ENCODE measurements at places on chromosomes 5 and 9.

DNA sequence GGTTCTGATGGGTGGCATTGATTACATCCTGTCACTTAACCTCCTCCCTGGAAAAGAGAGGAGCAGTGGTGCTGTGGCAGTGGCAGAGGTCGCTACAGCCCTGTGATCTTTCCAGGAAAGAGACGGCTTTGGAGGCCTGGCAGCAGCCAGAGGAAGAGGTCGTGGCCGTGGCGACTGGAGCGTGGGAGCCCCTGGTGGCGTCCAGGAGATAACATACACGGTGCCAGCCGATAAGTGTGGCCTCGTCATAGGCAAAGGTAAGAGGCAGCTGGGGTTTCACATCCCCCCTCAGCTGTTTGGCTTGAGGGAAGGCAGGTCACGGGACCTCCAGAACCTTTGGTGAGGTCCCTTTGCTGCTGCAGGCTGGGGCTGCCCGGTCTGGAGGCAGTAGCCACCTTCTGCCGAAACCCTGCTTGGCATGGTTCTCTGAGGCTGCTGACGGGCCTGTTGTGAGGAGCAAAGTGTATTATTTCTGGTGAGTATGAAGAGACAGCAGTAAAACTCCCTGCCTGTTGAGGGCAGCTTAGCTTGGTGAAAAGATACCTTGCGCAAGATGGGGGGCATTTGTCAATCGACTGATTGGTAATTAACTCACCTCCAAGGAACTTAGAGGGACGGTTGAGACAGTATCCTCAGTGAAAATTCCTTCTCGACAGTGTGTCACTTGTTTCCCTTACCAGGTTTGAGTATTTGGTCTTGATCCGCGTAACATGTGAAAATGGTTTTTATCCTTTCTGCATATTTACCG, 38.0 kb upstream of the PRDM12 start:
- no peak overlapping the region for H3K4me3 ChIP-seq
- H3K36me3 ChIP-seq: peaks cover 43% of the 10 kb centered on the region
- H3K4me1 ChIP-seq: no peaks in the 10 kb centered on the region
- no peak for DNase-seq
- no peaks in the 10 kb centered on the region for H3K27me3 ChIP-seq
- no peak overlapping the region for H3K27ac ChIP-seq

GRCh38 chr9:137590123-137590468, 216 bp downstream of the ZMYND19 start:
- peaks cover 22% of the 10 kb centered on the region for H3K36me3 ChIP-seq
- H3K4me1 ChIP-seq: peaks cover 19% of the 10 kb centered on the region
- H3K27me3 ChIP-seq: no peaks in the 10 kb centered on the region
- H3K27ac ChIP-seq: peak overlapping the region; percentile 84
- no peak for DNase-seq
- H3K4me3 ChIP-seq: peak overlapping the region; percentile 71

- no peaks in the 10 kb centered on the region for H3K4me1 ChIP-seq
- H3K27me3 ChIP-seq: no peaks in the 10 kb centered on the region
- H3K36me3 ChIP-seq: no peaks in the 10 kb centered on the region
- no peak for DNase-seq
- no peak overlapping the region for H3K4me3 ChIP-seq
These were observed 25.2 kb downstream of the FXN start for GRCh38 chr9:69060766-69061165.

DNA sequence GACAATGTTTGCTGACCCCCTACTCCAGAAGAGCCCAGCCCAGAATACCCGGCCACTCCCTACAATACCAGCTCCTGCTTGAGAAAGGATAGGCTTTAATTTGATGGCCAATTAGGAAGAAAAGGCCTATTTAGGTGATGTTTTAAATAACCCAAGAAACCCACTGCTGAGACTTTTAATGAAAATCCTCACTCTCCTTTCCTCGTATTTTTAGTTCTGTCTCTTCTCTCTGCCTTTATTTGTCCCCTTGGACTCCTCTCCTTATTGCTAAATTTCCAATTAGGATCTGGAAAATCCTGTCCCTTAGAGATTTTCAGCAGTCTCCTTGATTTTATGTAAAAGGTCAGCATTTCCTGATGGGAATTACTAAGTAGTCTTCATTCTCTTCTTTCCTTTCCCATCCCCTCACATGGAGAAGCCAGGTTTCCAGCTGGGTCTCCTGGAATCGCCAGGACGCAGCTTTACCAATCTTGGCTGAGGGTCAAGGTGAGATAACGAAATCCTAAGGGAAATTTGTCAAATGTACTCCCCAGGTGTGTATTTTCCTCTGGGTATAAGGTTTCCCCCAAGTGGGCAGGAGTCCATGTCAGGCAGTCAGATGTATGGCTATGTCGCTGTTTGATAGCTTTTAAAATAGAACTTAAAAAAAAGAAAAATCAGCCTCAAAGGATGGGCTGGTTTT, 11.7 kb downstream of the STC2 start:
- no peak overlapping the region for H3K4me3 ChIP-seq
- DNase-seq: no peak
- H3K4me1 ChIP-seq: peaks cover 45% of the 10 kb centered on the region
- peak overlapping the region; percentile 40 for H3K27ac ChIP-seq
- H3K36me3 ChIP-seq: no peaks in the 10 kb centered on the region

DNA sequence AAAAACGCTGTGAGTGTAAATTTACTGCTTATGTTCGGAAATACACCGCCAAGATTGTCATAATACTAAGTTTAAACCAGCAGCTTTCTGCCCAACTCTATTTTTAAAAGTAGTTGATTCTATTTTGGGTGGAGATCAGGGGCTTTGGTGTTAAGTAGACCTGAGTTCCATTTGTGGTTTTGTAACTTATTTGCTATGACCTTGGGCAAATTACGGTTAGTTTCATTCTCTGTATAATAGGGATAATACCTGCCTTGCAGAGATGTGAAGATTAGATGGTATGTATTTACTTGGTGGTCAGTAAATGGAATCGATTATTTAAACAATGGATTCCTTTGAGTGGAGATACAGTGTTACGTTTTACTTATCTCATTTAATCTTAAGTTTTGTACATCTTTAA, 1.6 kb downstream of the RAD23B start:
- peaks cover 17% of the 10 kb centered on the region for H3K4me1 ChIP-seq
- peak overlapping the region; percentile 98 for H3K27ac ChIP-seq
- H3K27me3 ChIP-seq: no peaks in the 10 kb centered on the region
- no peak for DNase-seq

- H3K27me3 ChIP-seq: no peaks in the 10 kb centered on the region
- peaks cover 11% of the 10 kb centered on the region for H3K4me1 ChIP-seq
- H3K4me3 ChIP-seq: peak overlapping the region; percentile 74
- peak overlapping the region; percentile 96 for H3K27ac ChIP-seq
These were observed 2.8 kb upstream of the NFIB start for GRCh38 chr9:14316602-14317300.

DNA sequence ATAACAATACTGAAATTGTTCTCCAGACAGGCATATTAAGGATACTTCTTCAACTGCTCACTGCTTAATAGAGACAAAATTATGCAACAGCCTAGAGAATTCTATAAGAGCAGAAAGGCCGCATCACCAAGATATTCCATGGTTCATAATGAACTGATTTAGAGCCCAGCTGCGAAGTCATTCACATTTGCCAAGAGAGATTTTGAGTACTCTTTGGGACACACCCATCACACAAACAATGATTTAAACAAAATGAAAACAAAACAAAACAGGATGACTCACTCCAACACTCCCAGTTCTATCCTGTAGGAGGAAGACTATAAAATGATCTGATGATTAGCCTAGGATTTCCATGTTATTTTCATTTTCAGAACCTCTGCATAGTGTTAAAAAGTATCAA, 145.7 kb upstream of the GNA14 start:
- H3K4me3 ChIP-seq: no peak overlapping the region
- peaks cover 15% of the 10 kb centered on the region for H3K4me1 ChIP-seq

- H3K27ac ChIP-seq: no peak overlapping the region
- H3K36me3 ChIP-seq: no peaks in the 10 kb centered on the region
- H3K4me3 ChIP-seq: no peak overlapping the region
- H3K4me1 ChIP-seq: no peaks in the 10 kb centered on the region
- no peaks in the 10 kb centered on the region for H3K27me3 ChIP-seq
These were observed 31.9 kb upstream of the TBC1D2 start for GRCh38 chr9:98287384-98287783.

GRCh38 chr5:11164531-11165294, 403.7 kb upstream of the DAP start:
- no peaks in the 10 kb centered on the region for H3K4me1 ChIP-seq
- H3K4me3 ChIP-seq: no peak overlapping the region
- DNase-seq: no peak
- no peaks in the 10 kb centered on the region for H3K36me3 ChIP-seq
- no peaks in the 10 kb centered on the region for H3K27me3 ChIP-seq

GRCh38 chr9:123590499-123590898, 234.5 kb downstream of the CRB2 start:
- H3K4me3 ChIP-seq: no peak overlapping the region
- H3K27ac ChIP-seq: no peak overlapping the region
- H3K4me1 ChIP-seq: no peaks in the 10 kb centered on the region

- DNase-seq: no peak
- no peaks in the 10 kb centered on the region for H3K27me3 ChIP-seq
- H3K4me1 ChIP-seq: no peaks in the 10 kb centered on the region
- no peak overlapping the region for H3K4me3 ChIP-seq
- H3K27ac ChIP-seq: no peak overlapping the region
- no peaks in the 10 kb centered on the region for H3K36me3 ChIP-seq
These were observed 21.8 kb upstream of the ANKH start for GRCh38 chr5:14893381-14893780.

- no peaks in the 10 kb centered on the region for H3K27me3 ChIP-seq
- H3K4me3 ChIP-seq: no peak overlapping the region
- no peak for DNase-seq
- no peaks in the 10 kb centered on the region for H3K36me3 ChIP-seq
- no peak overlapping the region for H3K27ac ChIP-seq
- H3K4me1 ChIP-seq: no peaks in the 10 kb centered on the region
These were observed 149.2 kb downstream of the PBX3 start for GRCh38 chr9:125896404-125896803.

DNA sequence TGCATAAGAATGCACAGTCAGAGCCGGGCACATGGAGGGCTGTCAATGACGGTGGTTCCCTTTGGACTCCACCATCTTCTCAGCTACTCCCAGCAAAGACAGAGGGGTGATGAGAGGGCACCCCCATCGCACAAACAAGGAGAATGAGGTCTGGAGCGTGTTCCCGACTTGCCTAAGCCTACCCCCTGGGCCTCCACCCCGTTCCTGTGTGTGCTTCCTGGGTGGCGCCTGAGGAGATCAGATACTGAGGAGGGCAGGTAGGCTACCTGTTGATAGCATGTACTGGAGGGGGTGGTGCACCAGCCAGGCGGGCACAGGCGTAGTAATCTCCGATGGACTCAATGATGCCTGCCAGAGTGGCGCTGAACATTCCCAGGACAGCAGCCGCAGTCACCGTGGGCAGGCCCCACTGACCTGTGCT, 4.1 kb downstream of the SLC23A1 start:
- H3K27me3 ChIP-seq: no peaks in the 10 kb centered on the region
- no peak for DNase-seq
- H3K4me1 ChIP-seq: peaks cover 9% of the 10 kb centered on the region
- no peak overlapping the region for H3K4me3 ChIP-seq

DNA sequence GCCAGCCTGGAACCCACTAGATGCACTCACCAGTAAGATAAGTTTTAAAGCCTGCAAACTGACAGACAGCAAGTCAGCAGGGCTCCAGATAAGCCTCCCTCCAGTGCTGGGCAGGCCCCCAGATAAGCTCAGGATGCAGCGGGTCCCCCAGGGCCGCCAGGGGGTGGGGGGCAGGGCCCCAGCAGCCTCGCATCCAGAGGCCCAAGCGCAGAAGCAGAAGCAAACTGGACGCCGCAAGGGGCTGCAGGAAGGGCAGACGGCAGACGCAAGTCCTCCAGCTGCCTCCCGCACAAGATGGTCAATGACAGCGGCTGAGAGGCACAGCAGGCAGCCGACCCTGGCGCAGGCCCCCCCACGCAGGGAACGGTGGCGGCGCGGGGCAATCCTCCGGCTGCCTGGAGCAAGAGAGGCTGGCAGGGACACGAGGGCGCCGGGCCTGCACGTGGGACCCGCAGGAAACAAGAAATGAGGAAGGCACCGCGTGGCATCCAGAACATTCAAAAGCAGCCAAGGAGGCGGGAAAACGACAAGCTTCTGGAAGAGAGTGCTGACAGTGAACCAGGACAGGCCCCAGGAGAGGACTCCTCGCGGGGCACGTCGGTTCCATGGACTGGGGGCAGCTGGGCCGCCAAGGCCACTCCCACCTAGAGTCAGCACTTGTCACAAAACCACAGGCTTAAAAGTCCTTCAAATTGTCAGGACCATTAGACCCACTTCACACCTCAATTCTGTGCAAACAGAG, 49.8 kb downstream of the ROR2 start:
- peaks cover 81% of the 10 kb centered on the region for H3K4me1 ChIP-seq
- DNase-seq: no peak
- H3K4me3 ChIP-seq: no peak overlapping the region
- no peaks in the 10 kb centered on the region for H3K36me3 ChIP-seq
- peak overlapping the region; percentile 1 for H3K27ac ChIP-seq

- H3K4me3 ChIP-seq: no peak overlapping the region
- DNase-seq: no peak
- no peaks in the 10 kb centered on the region for H3K27me3 ChIP-seq
- H3K36me3 ChIP-seq: no peaks in the 10 kb centered on the region
- H3K4me1 ChIP-seq: peaks cover 70% of the 10 kb centered on the region
These were observed 138.4 kb upstream of the IER5L start for GRCh38 chr9:129316281-129317030.

- no peak overlapping the region for H3K27ac ChIP-seq
- H3K36me3 ChIP-seq: no peaks in the 10 kb centered on the region
- DNase-seq: no peak
- no peaks in the 10 kb centered on the region for H3K4me1 ChIP-seq
- no peak overlapping the region for H3K4me3 ChIP-seq
These were observed 64.2 kb upstream of the STK32A start for GRCh38 chr5:147170603-147171002.

GRCh38 chr5:68243251-68243650, 27.7 kb downstream of the PIK3R1 start:
- no peak overlapping the region for H3K4me3 ChIP-seq
- H3K27me3 ChIP-seq: no peaks in the 10 kb centered on the region
- H3K36me3 ChIP-seq: no peaks in the 10 kb centered on the region
- DNase-seq: no peak

DNA sequence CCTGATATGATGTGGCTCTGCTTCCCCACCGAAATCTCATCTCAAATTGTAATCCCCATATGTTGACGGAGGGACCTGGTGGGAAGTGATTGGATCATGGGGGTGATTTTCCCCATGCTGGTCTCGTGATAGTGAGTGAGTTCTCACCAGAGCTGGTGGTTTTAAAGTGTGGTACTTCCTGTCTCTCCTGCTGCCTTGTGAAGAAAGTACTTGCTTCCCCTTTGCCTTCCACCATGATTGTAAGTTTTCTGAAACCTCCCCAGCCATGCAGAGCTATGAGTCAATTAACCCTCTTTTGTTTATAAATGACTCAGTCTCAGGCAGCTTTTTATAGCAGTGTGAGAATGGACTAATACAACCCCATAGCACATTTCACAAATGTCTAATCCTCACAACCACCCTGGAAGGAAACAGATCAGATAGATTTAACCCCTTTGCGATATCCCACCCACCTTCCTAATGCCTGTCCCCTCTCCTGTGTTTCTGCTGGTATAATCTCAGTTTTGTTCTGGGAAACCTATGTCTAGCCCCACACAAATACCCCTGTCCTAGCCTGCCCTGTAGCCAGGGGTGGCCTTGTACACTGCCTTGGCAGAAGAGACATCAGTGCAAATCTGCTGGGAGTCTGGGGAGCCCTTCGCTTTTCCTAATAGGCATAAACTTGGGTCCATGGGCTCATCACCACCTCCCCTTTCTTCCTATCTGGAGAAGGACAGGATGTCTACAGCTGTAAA, 157.0 kb upstream of the RAI14 start:
- peaks cover 70% of the 10 kb centered on the region for H3K4me1 ChIP-seq
- peak overlapping the region; percentile 84 for H3K27ac ChIP-seq
- H3K36me3 ChIP-seq: no peaks in the 10 kb centered on the region
- H3K27me3 ChIP-seq: no peaks in the 10 kb centered on the region

All from esophagus squamous epithelium (tissue), 5 donors.